ENCODE measurements at places on chromosomes 4 and X.
A peak's percentile ranks its signal among the peaks of the same experiment; 100 is the strongest.

DNA sequence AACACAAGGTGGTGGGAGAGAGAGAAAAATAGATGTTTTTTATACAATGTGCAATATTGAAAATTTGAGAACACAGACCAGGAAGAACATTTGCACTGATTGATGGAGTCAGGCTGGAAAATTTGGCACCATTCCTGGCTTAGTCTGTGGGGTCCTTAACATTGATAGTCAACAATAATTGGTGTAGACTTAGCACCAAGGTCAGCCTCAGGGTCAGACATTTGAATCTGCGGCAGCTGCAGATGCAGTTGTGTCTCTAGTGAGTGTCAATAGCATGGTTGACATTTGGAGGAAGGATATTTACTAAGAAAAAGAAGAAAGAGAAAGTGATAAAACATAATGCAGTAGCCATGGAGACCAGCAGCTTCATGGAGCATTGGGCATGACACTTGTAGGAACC is 31.5 kb upstream of the GLRA3 start:
- H3K27me3 ChIP-seq = no peaks in the 10 kb centered on the region
- H3K4me3 ChIP-seq = no peak overlapping the region
- no peak overlapping the region for H3K27ac ChIP-seq
- no peaks in the 10 kb centered on the region for H3K4me1 ChIP-seq
- DNase-seq = no peak

DNA sequence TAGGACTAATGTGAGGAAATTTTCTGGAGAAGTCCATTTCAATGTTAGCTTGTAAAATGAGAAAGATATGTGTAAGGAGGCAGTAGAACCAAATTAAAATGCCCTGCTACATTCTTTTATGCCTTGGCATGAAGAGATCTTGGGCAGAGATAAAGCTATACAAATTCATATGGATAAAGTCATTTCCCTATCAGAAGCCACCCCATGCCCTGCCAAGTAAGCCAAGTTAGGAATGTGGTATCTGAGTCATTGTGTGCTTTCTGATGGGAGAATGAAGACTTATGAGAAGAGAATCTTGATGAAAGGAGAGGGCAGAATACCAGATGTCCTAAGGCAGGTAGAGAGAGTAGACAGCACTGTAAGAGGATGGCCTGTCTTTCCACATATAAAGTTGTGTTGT is 83.7 kb downstream of the TEX13A start:
- no peaks in the 10 kb centered on the region for H3K4me1 ChIP-seq
- no peak overlapping the region for H3K4me3 ChIP-seq
- no peaks in the 10 kb centered on the region for H3K36me3 ChIP-seq
- no peak overlapping the region for H3K27ac ChIP-seq
- DNase-seq = no peak

DNA sequence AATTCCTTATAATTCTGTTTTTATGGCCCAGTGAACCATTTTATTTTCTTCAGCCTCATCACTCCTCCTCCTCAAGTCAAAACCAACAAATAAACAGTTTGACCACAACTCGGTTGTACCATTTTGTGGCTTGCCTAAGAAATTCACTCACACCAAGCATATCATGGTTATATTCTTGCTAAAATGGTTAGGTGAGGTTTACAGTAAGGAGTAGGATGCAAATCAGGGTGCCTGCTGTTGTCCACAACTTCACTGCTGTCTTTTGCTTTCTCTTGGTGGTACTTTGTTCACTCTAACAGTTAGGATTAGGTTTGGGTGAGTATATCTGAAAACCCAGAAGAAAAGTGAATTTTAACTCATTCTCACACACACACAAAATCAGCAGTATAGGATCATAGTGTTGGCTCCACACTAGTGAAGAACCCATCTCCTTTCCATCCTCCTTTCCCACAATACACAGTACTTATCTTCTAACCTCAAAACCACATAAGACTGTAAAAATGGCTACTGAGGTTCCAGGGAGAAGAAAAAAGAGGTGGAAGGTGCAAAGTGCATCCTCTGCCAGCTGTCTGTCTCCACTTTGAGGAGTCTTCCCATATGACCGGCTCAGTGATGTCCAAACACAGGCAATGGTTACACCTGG is 368.8 kb downstream of the STPG2 start:
- H3K4me3 ChIP-seq = no peak overlapping the region
- H3K27ac ChIP-seq = no peak overlapping the region
- no peak for DNase-seq
- H3K4me1 ChIP-seq = no peaks in the 10 kb centered on the region
- no peaks in the 10 kb centered on the region for H3K27me3 ChIP-seq
- no peaks in the 10 kb centered on the region for H3K36me3 ChIP-seq

DNA sequence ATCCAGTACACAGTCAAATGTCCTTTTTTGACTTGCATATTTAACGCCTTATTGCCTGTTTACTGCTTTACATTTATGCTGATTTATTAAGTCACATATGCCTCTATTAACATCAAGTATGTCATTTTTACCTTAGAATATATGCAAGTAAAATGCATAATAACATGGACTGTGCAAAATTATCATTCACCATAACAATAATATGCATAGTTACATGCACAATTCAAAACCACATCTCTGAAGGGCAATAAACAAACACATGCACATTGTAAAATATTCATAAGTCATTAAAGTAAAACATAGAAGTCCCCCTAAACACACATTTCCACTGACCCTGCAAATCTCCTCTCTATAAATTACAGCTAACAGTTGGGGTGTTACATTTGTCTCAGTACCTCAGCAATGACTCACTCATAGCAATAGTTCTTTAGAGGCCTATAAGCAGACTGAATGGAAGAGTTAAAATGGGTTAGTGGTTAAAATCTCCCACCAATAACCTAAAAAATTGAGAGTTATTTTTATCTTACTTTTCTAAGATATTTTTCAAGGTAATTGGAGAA is 61.1 kb downstream of the ADAMTS3 start:
- H3K27ac ChIP-seq = no peak overlapping the region
- no peaks in the 10 kb centered on the region for H3K36me3 ChIP-seq
- H3K4me1 ChIP-seq = no peaks in the 10 kb centered on the region

- H3K27ac ChIP-seq = no peak overlapping the region
- no peaks in the 10 kb centered on the region for H3K36me3 ChIP-seq
- no peak overlapping the region for H3K4me3 ChIP-seq
Measured at GRCh38 chr4:2286904-2287593, 25.1 kb upstream of the MXD4 start.

DNA sequence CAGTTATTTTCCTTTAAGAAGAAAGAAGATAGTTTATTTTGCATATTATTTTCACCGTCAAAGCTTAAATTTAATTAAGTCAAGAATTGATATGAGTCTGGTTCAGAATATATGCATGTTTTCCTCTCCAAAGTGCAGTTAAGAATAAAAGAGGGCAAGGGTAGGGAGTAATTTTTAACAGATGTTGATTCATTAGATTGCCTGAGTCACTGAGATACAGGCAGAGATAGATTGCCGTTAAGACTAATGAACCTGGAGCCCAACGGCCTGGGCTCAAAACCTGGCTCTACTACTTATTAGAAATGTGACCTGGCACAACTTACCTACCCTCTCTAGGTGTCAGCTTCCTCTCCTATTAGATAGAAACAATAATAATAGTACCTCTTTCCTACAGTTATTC is 1037.4 kb upstream of the PABPC4L start:
- no peaks in the 10 kb centered on the region for H3K4me1 ChIP-seq
- H3K27ac ChIP-seq = no peak overlapping the region
- no peaks in the 10 kb centered on the region for H3K27me3 ChIP-seq
- H3K4me3 ChIP-seq = no peak overlapping the region
- DNase-seq = no peak
- no peaks in the 10 kb centered on the region for H3K36me3 ChIP-seq

DNA sequence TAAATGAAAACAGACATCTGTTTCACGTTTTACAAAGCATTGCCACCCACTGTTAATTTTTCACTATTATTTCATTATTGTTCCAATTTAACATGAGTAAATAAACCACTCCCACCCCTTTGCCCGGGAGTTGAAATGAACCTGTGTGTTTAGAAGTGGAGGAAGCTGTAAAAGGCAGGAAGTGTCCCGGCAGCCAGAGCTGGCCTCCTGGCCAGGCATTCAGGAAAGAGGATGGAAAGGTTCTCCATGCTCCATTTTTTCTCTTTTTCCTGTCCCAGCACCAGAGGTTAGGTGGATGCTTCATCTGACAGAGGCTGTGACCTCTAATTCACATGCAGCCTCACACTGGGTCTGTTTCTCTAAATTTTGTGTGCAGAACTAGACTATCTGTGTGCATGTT is 55.5 kb upstream of the LNX1 start:
- DNase-seq = no peak
- no peaks in the 10 kb centered on the region for H3K4me1 ChIP-seq
- H3K36me3 ChIP-seq = no peaks in the 10 kb centered on the region

- H3K36me3 ChIP-seq = no peaks in the 10 kb centered on the region
- no peak overlapping the region for H3K4me3 ChIP-seq
- no peak for DNase-seq
- peaks cover 7% of the 10 kb centered on the region for H3K4me1 ChIP-seq
- no peaks in the 10 kb centered on the region for H3K27me3 ChIP-seq
Measured at GRCh38 chr4:113141901-113142346, 92.5 kb downstream of the ANK2 start.

GRCh38 chrX:136666088-136666487 is 18.1 kb downstream of the CD40LG start:
- peaks cover 9% of the 10 kb centered on the region for H3K36me3 ChIP-seq
- no peak for DNase-seq

GRCh38 chr4:26252349-26253025 is 68.3 kb upstream of the RBPJ start:
- no peaks in the 10 kb centered on the region for H3K36me3 ChIP-seq
- H3K4me1 ChIP-seq = no peaks in the 10 kb centered on the region
- DNase-seq = no peak
- H3K4me3 ChIP-seq = no peak overlapping the region

GRCh38 chr4:33411182-33411581 is 2691.0 kb downstream of the PCDH7 start:
- no peak for DNase-seq
- no peaks in the 10 kb centered on the region for H3K27me3 ChIP-seq
- H3K27ac ChIP-seq = no peak overlapping the region
- H3K36me3 ChIP-seq = peaks cover 4% of the 10 kb centered on the region
- no peaks in the 10 kb centered on the region for H3K4me1 ChIP-seq
- no peak overlapping the region for H3K4me3 ChIP-seq

DNA sequence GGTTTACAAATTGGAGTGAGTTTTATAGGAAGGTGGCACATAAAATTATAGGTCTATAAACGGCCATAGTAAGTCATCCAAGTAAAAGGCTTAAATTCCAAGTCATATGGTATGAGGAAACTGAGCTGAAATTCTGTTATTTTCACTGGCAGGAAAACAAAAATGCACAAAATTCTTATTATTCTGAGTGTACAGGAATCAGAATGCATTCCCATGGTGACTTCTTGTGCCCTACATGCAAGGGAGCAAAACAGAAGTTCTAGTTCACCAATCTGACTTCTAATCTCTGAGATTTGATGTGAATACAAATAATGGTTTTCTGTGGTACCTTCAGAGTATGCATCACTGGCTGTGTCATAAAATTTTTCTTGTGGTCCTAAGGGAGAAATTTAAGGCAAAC is 102.9 kb downstream of the CLCN4 start:
- no peak overlapping the region for H3K27ac ChIP-seq
- H3K27me3 ChIP-seq = no peaks in the 10 kb centered on the region
- no peak overlapping the region for H3K4me3 ChIP-seq

GRCh38 chrX:96433409-96434077 is 251.1 kb upstream of the DIAPH2 start:
- H3K4me1 ChIP-seq = no peaks in the 10 kb centered on the region
- H3K36me3 ChIP-seq = no peaks in the 10 kb centered on the region
- H3K27me3 ChIP-seq = no peaks in the 10 kb centered on the region
- H3K27ac ChIP-seq = no peak overlapping the region

DNA sequence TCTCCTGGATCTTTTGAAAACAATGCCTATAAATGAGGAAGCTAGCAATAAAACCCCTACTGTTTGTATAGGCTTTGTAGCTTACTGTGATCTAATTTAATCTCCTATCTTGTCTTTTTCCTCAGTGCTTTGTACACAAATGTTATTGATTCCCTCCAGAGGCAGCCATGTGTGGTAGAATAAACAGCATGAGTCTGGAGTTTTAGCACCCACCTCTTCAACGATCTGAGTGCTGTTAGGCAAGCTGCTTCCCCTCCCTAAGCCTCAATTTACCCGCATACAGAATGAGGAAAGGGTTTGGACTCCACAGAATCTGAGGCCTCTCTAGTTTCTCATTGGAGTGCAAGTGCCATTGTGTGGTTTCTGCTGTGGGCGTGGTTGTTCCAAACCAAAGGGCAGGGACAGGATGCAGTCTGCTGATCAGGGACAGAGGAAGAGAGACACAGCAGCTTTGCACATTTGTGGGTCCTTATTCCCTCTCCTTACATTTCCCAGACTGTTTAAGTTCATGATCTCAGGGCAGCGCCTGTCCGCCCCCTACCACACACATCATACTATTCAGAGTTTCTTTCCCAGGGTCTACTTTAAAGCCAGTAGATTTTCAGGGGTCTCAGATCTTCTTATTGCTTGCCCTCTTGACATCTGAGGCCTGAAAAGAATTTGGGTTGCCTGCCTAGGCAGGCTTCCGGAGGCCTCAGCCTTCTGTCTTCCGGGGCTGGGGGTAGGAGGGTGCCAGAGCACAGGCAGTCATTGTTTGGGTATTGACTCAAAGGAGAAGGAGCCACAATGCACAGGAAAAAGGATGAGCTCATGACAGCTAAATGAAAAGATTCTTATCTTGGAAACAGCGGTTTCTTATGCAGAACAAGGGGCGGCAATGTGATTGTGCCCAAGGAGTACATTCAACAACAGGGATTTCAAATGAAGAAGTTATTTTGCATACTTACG is 114.9 kb upstream of the TEX13D start:
- no peaks in the 10 kb centered on the region for H3K27me3 ChIP-seq
- peak; percentile 52 for DNase-seq
- H3K4me1 ChIP-seq = peaks cover 9% of the 10 kb centered on the region
- H3K4me3 ChIP-seq = peak overlapping the region; percentile 7

DNA sequence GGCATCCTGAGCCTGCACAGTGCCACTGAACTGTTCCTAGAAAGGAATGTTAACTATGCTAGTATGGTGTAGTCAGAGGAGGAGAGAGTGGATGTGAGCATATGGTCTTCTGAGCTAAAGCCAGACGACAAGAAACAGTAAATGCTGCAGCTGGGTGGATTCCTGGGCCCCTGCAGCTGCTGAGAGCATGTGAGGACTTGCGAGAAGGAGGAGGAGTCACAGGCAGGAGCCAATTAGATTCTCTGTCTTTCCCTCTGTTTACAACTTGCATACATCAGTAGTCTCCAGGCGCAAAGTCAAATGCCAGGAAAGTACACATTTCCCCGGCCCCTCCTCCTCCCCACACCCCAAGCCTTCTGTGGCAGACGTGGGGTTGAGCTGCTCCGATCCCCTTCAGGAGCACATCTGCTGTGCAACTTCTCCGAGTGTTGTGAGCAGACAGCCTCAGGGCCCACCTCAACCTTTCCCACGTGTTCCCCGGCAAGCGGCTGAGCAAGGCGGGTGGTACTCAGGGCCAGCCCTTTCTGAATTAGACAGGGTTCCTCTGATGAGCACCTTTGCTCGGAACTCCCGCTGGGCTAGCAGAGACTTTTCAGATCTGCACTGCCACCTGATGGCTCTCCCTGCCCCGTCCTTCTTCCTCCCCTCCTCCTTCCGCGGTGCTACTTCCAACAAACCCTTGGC is 108.7 kb upstream of the ATP6AP2 start:
- DNase-seq = peak; percentile 72
- H3K36me3 ChIP-seq = peaks cover 2% of the 10 kb centered on the region
- no peak overlapping the region for H3K4me3 ChIP-seq
- no peak overlapping the region for H3K27ac ChIP-seq

GRCh38 chr4:153426207-153426885 is 39.8 kb upstream of the TMEM131L start:
- H3K4me3 ChIP-seq = no peak overlapping the region
- DNase-seq = no peak
- no peak overlapping the region for H3K27ac ChIP-seq

GRCh38 chr4:2929469-2929868 is 33.7 kb downstream of the NOP14 start:
- no peaks in the 10 kb centered on the region for H3K4me1 ChIP-seq
- DNase-seq = no peak
- no peaks in the 10 kb centered on the region for H3K27me3 ChIP-seq
- no peak overlapping the region for H3K27ac ChIP-seq
